ENCODE measurements at places on chromosomes 6 and 20.

GRCh38 chr6:45959534-45960145 lies 56.0 kb downstream of the CLIC5 start:
- DNase-seq, result no peak

GRCh38 chr6:133995758-133996157 lies 42.7 kb downstream of the TBPL1 start:
- DNase-seq, result no peak

- no peak for DNase-seq
Measured at GRCh38 chr20:54153041-54153327, 20.8 kb downstream of the CYP24A1 start.

GRCh38 chr6:143842461-143842901 lies 657 bp upstream of the LTV1 start:
- DNase-seq, result no peak
